Dermis blood vessel endothelial cell (primary cell): ENCODE measurements at places on chromosomes 1 and 21. TPM values are rescaled to one million over a fixed set of nuclear protein-coding genes. Genes with fewer than 3 reads are reported as not detected.

RUNX1 gene
- 0.84 and 1.7 TPM in 2 replicates for total RNA-seq

GRCh38 chr1:199593475-199593874, 434.0 kb upstream of the NR5A2 start:
- DNase-seq: peak; percentile 5

DNA sequence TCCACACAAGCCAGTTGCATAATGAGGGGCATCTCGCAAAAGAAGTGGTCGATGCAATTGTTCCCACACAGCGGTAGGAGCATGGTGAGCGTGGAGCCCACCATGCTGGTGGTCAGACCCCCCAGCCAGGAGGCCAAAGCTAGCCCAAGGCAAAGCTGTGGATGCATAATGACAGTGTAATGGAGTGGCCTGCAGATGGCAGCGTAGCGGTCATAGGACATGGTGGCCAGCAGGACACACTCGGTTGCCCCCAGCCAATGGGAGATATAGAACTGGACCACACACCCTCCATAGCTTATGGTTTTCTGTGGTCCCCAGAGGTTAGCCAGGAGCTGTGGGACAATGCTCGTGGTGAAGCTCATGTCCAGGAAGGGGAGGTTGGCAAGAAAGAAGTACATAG, 4.3 kb downstream of the OR2C3 start:
- DNase-seq: no peak

IGSF21 gene
- total RNA-seq: not detected in 2 replicates

DNA sequence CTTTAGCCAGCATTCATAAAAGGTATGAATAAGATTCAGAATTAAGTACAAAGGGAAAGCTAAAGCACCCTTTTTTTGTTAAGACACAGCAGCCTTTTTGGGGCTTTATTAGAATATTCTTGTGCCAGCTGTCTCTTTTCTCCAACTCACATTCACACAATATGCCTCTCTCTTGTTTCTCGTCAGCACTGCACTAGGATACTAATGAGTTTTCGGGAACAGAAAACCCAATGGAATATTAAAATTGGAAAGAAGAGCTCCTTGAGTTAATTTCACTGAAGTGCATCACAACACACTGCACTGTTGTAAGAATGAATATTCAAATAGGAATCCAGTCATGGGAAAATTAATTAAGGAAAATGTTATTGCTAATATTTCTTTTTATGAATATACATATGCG, 410.4 kb upstream of the BEND5 start:
- DNase-seq: no peak
